Hepatocyte (in vitro differentiated cells): ENCODE measurements at places on chromosomes 1 and 21.

DNA sequence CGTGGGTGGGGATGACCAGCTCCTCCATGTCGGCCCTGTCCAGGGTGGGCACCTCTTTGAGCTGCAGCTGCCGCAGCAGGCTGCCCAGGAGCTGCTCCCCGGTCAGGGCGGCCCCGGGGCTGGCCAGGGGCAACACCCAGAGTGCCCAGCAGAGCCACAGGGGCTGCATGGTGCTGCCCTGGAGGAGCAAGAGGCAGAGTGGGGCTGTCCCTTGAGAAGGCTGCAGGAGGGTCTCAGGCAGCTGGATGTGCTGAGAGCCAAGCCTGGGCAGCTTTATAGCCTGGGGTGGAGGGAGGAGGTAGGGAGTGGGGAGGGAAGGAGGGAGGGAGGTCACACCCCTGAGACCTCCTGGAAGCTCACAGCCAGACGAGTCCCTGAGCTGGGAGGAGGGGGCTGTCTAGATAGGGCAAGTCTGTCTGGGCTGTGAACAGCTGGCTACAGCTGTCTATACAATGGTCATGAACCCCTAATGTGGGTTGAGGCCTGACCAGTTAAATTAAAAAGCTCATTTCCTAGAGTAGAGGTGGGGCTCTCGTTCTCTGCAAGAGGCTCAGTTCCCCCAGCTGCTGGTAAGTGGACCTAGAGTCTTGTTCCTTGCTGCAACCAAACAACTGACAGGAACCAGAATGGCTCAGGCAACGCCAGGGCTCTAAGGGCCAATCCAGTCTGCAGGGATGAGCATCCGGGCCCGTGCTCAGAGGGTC lies at the start of gene LEFTY1:
Gene LEFTY1, minus strand, starts transcription at position 249 of the 704 bp plus-strand sequence. Its CDS starts 80 bp downstream, at position 169.
- H3K27ac ChIP-seq, result no peak within 1 kb of the TSS
- H3K36me3 ChIP-seq, result no peaks in the 10 kb centered on the region
- no peaks in the 10 kb centered on the region for H3K27me3 ChIP-seq
- H3K4me1 ChIP-seq, result peaks cover 8% of the 10 kb centered on the region
- DNase-seq, result no peak

DNA sequence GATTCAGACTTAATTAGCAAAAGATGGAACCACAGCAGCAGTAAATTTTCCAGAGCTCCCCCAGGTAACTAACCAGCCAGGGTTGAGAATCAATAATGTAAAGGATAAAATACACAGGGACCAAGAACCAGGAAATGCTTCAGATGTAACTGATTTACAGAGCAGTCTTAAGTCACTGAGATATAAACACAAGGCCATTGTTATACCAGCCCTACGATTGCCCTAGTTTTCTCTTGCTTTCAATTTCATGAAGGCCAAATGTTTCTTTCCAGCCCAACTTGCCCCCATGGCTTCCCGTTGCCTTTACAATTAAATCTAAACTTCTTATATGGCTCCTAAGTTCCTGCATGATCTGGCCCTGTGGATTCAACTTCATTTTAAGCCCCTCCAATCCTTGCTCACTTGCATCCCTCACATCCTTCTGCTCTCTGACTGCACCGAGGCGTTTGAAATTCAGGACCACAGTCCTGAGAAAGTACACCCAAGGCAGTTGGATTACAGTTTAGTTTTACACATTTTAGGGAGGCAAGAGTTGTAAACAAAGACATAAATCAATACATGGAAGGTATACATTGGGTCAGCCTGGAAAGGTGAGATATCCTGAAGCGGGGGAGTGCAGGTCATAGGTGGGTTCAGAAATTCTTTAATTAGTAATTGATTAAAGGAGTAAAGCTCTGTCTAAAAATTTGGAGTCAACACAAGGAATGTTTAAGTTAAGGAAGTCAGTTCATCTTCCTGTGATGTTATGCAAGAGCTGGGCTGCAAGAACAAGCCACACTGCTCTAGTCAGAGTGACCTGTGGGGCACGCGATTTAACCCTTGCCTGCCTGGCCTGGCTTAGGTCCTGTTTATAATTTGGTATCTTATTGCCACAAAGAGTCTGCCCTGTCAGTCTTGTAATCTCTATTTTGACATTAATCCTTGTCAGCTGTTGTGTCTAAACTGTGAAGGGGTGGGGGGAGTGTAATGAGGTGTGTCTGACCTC lies 69.9 kb upstream of the COG2 start:
- no peak overlapping the region for H3K4me3 ChIP-seq
- peak; percentile 46 for DNase-seq
- no peaks in the 10 kb centered on the region for H3K36me3 ChIP-seq
- peaks cover 14% of the 10 kb centered on the region for H3K4me1 ChIP-seq
- H3K27ac ChIP-seq, result peak overlapping the region; percentile 90

DNA sequence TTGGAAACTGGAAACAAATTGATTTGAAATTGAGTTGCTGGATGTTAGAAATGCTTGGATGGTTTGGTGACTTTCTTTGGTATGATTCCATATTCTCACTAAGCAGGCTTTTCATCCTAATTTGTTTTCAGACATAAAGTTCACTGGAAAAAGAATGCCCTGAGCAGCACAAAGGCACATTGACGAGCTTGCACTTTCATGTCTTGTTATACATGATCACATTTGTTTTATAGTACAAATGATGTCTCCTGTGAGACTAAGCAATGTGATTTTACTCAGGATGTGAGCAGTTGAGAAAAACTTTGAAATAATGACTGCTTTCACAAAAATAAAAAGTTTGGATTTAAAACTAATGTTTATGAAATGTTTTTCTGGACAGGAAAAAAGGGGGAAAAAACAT lies 63.6 kb downstream of the KCNT2 start:
- no peaks in the 10 kb centered on the region for H3K4me1 ChIP-seq
- no peak overlapping the region for H3K4me3 ChIP-seq
- no peak overlapping the region for H3K27ac ChIP-seq
- H3K27me3 ChIP-seq, result no peaks in the 10 kb centered on the region
- no peak for DNase-seq
- no peaks in the 10 kb centered on the region for H3K36me3 ChIP-seq

- no peaks in the 10 kb centered on the region for H3K36me3 ChIP-seq
- H3K27me3 ChIP-seq, result no peaks in the 10 kb centered on the region
- DNase-seq, result no peak
- no peak overlapping the region for H3K4me3 ChIP-seq
- H3K4me1 ChIP-seq, result peaks cover 28% of the 10 kb centered on the region
- H3K27ac ChIP-seq, result peak overlapping the region; percentile 92
Measured at GRCh38 chr1:244963231-244963826, 99.0 kb upstream of the HNRNPU start.

DNA sequence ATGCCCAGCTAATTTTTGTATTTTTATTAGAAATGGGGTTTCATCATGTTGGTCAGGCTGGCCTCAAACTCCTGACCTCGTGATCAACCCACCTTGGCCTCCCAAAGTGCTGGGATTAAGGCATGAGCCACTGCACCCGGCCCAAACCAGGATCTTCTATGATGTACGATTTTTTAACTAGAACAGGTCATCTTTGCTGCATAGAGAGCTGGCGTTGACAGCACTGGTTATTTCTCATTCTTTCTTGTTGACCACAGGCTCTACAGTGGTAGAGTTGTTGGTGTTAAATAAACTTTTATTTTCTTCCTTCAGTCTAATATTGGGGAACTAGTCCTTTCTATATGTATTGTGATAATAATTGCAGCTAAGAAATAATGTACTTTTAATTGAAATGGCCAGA lies 3.8 kb upstream of the MAB21L3 start:
- H3K4me3 ChIP-seq, result no peak overlapping the region
- no peaks in the 10 kb centered on the region for H3K36me3 ChIP-seq
- H3K27ac ChIP-seq, result no peak overlapping the region

DNA sequence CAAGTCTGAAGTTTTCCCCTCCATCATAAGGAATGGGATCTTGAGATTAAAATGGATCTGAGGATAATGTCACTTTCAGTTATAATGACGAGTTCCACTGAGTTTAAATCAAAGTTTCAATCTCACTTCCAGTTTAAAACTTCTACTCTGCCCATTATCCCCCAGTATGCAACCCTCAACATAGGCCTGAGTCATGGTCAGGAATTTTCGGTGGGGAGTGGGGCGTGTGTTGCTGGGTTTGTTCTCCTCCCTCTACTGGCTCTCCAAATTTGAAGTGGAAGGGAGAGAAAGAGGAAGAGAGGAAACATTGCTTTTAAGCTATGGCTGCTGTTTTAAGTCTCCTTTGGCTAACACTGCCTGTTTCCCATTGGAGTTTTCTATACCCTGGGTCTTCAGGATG lies 152.9 kb downstream of the TM2D1 start:
- no peak for DNase-seq
- H3K4me3 ChIP-seq, result no peak overlapping the region
- H3K4me1 ChIP-seq, result no peaks in the 10 kb centered on the region
- no peaks in the 10 kb centered on the region for H3K36me3 ChIP-seq
- H3K27ac ChIP-seq, result no peak overlapping the region

- DNase-seq, result no peak
- H3K27me3 ChIP-seq, result no peaks in the 10 kb centered on the region
- H3K36me3 ChIP-seq, result no peaks in the 10 kb centered on the region
- no peak overlapping the region for H3K27ac ChIP-seq
- no peak overlapping the region for H3K4me3 ChIP-seq
- H3K4me1 ChIP-seq, result peaks cover 7% of the 10 kb centered on the region
Measured at GRCh38 chr1:15843826-15844572, 3.5 kb upstream of the SPEN start.

- H3K27ac ChIP-seq, result no peak overlapping the region
Measured at GRCh38 chr1:63828322-63829044, 54.7 kb downstream of the ROR1 start.

GRCh38 chr1:3381901-3382300 lies 72.6 kb upstream of the ARHGEF16 start:
- H3K4me3 ChIP-seq, result no peak overlapping the region
- H3K27me3 ChIP-seq, result peaks cover 4% of the 10 kb centered on the region
- no peaks in the 10 kb centered on the region for H3K36me3 ChIP-seq
- no peaks in the 10 kb centered on the region for H3K4me1 ChIP-seq

DNA sequence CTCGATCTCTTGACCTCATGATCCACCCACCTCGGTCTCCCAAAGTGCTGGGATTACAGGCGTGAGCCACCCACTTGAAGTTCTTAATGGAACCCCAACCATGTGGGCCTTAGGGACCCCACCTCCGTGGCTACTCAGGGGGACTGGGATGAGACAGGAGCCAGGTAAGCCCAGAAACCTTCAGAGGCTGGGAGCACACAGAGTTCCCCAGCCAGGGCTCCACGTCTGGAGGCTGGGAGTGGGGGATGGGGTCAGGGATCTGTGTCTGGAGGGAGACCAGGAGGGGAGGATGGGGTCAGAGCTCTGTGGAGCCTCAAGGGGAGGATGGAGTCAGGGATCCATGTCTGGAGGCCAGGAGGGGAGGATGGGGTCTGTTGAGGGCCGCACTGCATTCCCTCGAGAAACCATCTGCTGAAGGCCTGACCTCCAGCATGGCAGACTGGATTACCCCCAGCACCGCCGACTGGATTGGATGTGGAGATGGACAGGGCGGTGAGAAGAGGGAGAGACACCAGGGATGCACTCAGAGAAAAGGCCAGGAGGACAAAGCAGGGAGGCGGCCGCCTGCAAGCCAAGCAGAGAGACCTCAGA lies 2.1 kb upstream of the FTCD start:
- no peaks in the 10 kb centered on the region for H3K36me3 ChIP-seq
- DNase-seq, result peak; percentile 4
- no peak overlapping the region for H3K4me3 ChIP-seq
- H3K27ac ChIP-seq, result no peak overlapping the region

- H3K27ac ChIP-seq, result no peak overlapping the region
- peak; percentile 58 for DNase-seq
- no peak overlapping the region for H3K4me3 ChIP-seq
- peaks cover 3% of the 10 kb centered on the region for H3K4me1 ChIP-seq
- H3K27me3 ChIP-seq, result no peaks in the 10 kb centered on the region
Measured at GRCh38 chr21:42298237-42298636, 17.0 kb downstream of the TFF3 start.

DNA sequence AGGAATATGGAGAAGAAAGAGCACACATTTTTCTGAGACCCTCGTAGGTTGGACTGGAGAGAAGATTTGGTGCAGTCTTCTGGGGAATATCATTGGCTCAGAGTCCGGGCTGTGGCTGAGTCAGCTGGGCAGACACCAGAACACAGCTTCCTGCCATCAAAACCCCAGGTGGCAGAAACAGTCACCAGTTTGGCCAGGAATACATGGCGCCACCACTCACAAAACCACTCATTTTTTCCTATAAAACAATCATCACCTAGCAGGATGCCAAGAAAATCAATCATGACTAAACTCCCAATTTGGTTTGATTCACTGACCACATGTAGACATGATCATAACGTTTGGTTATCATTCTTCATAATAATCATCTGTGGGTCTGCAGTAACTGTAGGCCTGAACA lies 178.1 kb upstream of the PBX1 start:
- no peak overlapping the region for H3K27ac ChIP-seq
- DNase-seq, result no peak
- no peaks in the 10 kb centered on the region for H3K36me3 ChIP-seq
- H3K4me3 ChIP-seq, result no peak overlapping the region

DNA sequence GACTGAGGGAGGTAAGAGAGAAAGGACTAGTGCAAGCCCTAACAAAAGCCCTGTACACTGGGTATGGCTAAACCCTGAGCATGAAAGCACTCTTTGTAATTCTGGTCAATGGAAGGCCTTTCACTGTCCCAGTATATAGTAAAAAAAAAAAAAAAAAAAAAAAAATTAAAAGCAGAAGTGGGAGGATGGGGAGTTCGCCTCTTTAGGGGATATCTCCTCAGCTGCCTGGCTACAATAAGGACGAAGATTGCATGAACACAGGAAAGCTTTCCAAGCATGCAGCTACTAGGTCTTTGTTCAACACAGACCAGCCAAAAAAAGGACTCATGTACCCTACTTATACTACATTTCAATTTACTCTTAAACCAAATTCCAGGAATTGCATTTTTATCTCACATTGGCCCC lies 59.1 kb downstream of the EIF4G3 start:
- H3K4me1 ChIP-seq, result peaks cover 10% of the 10 kb centered on the region
- H3K27ac ChIP-seq, result no peak overlapping the region
- DNase-seq, result no peak
- H3K36me3 ChIP-seq, result no peaks in the 10 kb centered on the region
- H3K27me3 ChIP-seq, result no peaks in the 10 kb centered on the region

- H3K36me3 ChIP-seq, result no peaks in the 10 kb centered on the region
- no peak overlapping the region for H3K27ac ChIP-seq
- DNase-seq, result no peak
- no peak overlapping the region for H3K4me3 ChIP-seq
Measured at GRCh38 chr1:232528472-232529089, 101.4 kb downstream of the SIPA1L2 start.

- no peak overlapping the region for H3K27ac ChIP-seq
- no peak overlapping the region for H3K4me3 ChIP-seq
- no peaks in the 10 kb centered on the region for H3K27me3 ChIP-seq
- H3K4me1 ChIP-seq, result peaks cover 8% of the 10 kb centered on the region
Measured at GRCh38 chr1:53543130-53543777, 84.1 kb downstream of the DMRTB1 start.

GRCh38 chr1:200262326-200262965 lies 147.4 kb downstream of the ZNF281 start:
- no peaks in the 10 kb centered on the region for H3K4me1 ChIP-seq
- DNase-seq, result no peak
- H3K27ac ChIP-seq, result no peak overlapping the region
- no peaks in the 10 kb centered on the region for H3K27me3 ChIP-seq

GRCh38 chr1:208242941-208243526 lies 1.1 kb downstream of the PLXNA2 start:
- H3K36me3 ChIP-seq, result no peaks in the 10 kb centered on the region
- H3K27me3 ChIP-seq, result no peaks in the 10 kb centered on the region

GRCh38 chr21:42413500-42413899 lies 9.8 kb downstream of the UBASH3A start:
- H3K27ac ChIP-seq, result no peak overlapping the region
- H3K4me1 ChIP-seq, result no peaks in the 10 kb centered on the region
- H3K27me3 ChIP-seq, result no peaks in the 10 kb centered on the region
- H3K36me3 ChIP-seq, result no peaks in the 10 kb centered on the region
